ENCODE measurements at places on chromosomes 16 and 17.
A peak's percentile ranks its signal among the peaks of the same experiment; 100 is the strongest.

DNA sequence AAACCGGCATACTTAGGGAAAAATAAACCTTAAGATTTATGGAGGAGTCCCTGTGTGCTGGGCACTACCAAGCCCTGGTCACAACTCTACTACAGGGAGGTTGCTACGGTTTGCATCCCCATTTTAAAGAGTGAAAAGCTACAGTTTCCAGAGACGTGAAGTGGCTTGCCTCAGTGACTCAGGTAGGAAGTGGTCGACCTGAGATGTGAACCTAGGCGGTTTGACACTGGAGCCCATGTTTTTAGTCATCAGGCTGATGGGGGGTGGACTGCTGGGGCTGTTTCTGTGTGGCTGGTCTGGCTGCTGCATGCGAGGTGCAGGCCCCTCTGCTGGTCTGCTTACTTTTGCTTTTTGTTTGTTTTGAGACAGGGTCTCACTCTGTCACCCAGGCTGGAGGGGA, 6.6 kb downstream of the COX6A2 start:
- DNase-seq, result no peak

- peak; percentile 72 for DNase-seq
These were observed 8.4 kb downstream of the NDUFAB1 start for GRCh38 chr16:23587726-23588125.

DNA sequence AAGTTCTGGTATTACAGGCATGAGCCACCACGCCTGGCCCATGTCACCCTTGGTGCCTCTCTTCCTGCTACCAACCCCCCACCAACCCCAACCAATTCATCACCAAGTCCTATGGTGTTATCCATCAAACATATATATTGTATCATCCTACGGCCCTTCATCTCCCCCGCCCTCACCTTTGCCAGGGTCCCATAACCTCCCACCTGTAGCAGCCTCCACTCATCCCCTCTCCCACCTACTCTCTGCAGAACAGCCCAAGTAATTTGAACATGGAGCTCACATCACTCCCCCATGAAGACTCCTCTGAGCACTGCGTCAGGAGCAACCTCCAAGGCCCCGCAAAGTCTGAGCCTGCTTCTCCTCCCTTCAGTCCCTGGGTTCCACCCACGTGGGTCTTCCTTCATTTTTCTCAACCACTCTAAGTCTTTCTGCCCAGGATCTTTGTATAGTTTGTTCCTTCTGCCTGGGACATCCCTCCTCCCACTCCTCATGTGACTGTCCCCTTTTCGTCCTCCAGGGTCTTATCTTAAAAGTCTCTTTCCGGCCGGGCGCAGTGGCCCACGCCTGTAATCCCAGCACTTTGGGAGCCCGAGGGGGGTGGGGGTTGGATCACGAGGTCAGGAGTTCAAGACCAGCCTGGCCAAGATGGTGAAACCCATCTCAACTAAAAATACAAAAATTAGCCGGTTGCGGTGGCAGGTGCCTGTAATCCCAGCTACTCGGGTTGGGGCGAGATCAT, 7.0 kb upstream of the HID1 start:
- DNase-seq, result no peak

DNA sequence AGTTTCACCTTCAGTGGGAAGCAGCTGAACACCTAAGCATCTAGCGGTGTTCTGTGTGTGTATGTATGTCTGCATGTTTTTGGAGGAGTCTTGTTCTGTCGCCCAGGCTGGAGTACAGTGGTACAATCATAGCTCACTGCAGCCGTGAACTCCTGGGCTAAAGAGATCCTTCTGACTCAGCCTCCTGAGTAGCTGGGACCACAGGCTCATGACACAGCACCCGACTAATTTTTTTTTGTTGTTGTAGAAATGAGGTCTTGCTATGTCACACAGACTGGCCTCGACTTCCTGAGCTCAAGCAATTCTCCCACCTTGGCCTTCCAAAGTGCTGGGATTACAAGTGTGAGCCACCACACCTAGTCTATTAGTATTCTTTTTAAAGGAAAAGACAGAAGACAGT, 30.2 kb upstream of the FAAP100 start:
- DNase-seq, result no peak

- DNase-seq, result no peak
These were observed 6.1 kb downstream of the OR1A1 start for GRCh38 chr17:3213587-3213986.

DNA sequence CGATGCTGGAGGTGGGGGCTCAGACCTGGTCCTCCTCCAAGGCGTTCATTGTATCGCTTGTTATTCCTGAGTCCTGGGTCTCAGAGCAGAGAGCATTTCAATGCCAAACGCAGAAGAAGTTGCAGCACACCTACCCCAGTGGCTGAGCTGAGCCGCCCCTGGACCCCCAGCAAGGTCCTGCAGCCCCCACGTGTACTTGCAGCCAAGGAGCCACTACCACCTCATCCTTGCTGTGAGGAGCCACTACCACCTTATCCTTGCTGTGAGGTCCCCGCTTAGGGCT, 13.5 kb downstream of the PLLP start:
- no peak for DNase-seq

DNA sequence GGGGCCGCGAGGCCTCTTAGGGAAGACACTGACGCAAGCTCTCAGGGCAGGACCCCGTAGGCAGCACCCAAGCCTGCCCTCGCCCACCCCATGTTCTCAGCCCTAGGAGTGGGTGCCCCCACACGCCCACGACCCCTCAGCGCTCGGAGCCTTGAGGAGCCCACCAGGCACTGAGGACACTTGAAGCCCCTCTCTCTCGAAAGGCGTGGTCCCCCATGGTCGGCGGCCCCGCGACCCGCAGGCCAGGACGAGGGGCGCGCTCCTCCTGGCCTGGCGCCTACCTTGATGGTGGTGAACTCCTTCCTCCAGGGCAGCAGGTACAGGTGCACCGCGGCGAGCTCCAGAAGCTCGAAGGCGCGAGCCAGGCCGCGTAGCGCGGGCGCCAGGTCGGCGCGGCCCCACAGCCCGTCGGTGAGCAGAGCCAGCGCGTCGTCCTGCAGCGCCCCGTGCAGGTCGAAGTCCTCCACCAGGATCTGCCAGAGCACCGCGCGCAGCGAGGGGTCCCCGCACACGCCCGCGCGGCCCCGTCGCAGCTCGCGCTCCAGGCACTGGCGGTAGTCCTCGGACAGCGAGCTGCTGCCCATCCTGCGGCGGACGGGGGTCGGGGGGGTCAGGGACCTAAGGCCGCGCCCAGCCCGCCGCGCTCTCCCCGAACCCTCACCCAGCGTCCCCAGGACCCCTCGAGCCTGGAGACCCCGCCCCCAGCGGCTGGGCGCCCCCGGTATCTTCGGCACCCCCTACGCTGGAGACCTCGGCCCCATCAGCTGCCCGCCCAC, 668 bp downstream of the SPATA2L start:
- DNase-seq, result peak; percentile 56
